Fibroblast of gingiva (primary cell): ENCODE measurements at places on chromosomes 16 and 17.

DNA sequence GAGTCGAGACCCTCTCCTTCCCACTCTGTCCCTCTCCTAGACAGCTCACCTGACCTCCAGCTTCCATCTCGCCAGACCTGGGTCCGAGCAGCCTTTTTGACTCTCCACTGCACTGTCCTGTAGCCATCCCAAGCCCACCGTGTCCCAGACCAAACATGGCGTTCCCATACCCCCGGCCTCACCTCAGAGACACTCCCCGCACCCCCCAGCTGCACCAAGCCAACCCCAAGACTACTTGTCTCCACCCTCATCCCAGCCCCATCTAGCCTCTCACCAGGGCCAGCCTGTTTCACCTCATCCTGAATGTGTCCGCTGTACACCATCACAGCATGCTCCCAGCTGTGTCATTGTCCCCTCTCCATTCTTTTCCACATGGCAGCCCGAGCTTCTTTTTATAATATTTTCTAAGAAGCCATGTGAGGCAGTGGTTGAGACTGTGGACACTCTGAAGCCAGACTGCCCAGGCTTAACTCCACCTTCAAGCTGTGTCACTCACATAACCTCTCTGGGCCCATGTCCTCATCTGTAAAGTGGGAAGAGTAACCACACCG is 1.5 kb downstream of the MYO15A start:
- DNase-seq, result no peak

DNA sequence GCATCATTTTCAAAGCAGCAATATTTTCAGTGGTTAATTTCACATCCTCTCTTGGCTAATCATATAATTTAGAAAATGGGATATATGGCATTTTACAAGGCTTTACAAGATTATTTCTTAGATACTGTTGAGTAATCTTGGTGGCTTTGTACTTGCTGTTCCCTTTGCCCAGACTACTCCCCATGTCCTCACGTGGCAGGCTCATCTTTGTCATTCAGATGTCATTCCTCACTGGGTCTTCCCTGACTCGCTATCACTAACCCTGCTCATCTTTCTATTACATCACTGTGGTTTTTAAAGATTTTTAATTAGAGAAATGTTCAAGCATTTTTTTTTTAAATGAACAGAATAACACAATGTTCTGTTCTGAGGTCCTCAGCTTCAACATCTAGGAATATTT is 240.0 kb upstream of the IRX5 start:
- no peak for DNase-seq

DNA sequence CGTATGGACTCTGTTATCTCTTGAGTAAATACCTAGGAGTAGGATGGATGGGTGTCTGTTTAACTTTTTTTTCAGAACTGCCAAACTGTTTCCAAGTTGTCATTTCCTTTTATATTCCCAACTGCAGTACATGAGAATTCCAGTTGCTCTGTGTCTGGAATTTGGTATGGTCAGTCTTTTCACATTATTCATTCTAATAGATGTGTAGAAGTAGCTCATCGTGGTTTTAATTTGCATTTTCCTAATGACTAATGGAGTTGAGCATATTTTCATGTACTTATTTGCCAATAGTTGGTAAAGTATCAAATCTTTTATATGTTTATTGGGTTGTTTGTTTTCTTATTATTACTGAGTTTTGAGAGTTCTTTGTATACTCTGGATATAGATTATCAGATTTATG is 27.0 kb downstream of the MRTFB start:
- DNase-seq, result no peak

DNA sequence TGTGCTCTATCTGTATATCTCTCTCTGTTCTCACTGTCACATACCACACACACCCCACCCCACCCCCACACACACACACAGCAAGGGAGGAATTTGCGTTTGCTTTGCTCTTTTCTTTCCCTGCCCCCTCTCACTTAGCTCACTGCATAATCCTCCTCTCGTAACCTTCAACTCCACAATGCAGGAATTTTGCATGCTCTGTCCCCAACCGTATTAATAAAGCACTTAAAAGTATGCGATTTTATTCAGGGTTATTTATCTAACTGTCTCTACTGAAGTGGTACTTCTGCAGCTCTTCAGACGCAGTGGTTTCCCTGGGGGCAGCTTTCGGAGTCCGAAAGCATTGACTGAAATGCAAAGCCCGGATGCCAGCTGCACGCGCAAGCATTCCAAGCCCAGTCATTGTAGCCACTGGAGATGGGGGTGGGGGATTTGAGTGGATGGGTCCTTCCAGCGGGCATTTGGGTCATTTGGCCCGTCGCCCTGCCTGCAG is 105.4 kb upstream of the RBFOX1 start:
- no peak for DNase-seq

- DNase-seq, result peak; percentile 33
Measured at GRCh38 chr17:42342242-42343008, 45.8 kb downstream of the STAT3 start.

GRCh38 chr16:51146256-51146924 is 4.7 kb downstream of the SALL1 start:
- DNase-seq, result peak; percentile 22

GRCh38 chr17:42760652-42761581 is at the start of gene RAMP2:
Gene RAMP2 (plus strand): TSS chr17:42761227. CDS start chr17:42761262, 35 bp downstream.
- DNase-seq, result no peak

DNA sequence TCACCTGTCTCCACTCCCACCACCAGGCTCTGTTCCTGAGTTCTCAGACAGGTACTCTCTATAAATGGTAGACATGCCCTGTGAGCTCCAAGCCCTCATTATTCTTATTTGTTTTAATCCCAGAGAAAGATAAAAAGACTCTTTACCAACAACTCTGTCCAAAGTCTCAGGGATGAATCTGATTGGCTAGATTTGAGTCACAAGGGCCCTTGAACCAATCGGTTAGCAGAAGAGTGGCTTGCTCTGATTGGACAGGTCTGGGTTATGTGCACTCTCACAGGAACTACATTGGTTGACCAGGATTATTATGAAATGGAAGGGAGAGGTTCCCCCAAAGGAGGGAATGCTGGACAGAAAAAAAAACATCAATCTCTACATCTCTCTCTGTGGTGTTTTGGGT is 7.5 kb downstream of the COTL1 start:
- DNase-seq, result no peak

- DNase-seq, result no peak
Measured at GRCh38 chr16:58243528-58244004, 45.7 kb upstream of the CSNK2A2 start.

DNA sequence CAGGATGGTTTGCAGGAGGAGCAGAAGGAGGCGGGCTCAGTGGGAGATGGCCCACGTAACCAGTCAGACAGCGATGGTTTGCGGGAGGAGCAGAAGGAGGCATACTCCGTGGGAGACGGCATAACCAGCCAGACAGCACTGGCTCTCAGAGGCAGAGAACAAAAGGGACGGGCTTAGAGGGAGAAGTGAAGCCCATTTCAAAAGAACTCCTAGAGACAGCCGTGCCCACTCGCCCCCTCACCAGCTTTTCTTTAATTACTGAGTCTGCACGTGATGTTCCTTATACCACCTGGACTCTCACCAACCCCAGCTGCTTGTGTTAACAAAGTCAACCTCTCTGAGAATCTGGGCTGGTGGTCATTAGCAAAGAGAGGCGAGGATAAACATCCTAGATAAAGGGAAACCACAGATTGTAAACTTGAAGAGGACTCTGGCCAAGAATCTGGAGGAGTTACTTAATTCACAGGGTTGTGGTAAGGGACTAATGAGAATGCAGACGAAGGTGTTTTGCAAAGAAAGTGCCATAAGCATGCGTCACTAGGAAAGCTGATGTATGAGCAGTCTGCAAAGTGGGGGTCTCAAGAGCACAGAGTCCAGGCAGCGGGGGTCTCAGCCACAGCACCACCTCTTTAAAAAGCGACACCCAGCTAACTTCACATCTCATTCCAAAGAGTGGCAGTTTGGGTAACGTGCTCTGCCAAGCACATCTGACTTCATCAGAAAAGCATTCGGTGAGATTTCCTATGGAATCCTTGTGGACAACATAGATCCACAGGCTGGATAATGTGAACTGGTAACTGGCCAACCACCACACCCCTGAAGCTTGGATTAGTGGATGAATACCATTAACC is 51.7 kb downstream of the NXN start:
- peak; percentile 91 for DNase-seq
